A549 (cell line): ENCODE measurements at places on chromosomes 12 and 14. TPM values are rescaled to one million over a fixed set of nuclear protein-coding genes. Genes with fewer than 3 reads are reported as not detected.

GRCh38 chr12:74441872-74442271, 95.8 kb upstream of the ATXN7L3B start:
- no peak for DNase-seq

DNA sequence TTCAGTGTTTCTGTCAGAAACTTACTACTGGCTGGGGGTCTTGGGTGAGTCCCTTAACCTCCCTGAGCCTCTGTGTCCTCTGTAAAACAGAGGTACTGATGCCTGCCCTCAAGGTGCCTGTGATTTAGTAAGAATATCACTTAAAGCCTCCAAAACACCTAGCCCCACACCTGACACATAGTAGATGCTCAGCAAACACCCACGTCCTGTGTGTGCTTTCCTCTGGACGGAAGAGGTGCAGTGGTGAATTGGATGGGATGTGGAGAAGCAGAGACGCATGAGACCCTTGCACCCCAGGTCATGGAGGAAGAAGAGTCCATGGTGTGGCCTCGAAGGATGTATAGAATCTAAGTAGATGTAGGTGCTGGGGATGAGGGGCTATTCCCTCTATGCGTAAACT, 110.6 kb downstream of the LGMN start:
- DNase-seq: no peak

DNA sequence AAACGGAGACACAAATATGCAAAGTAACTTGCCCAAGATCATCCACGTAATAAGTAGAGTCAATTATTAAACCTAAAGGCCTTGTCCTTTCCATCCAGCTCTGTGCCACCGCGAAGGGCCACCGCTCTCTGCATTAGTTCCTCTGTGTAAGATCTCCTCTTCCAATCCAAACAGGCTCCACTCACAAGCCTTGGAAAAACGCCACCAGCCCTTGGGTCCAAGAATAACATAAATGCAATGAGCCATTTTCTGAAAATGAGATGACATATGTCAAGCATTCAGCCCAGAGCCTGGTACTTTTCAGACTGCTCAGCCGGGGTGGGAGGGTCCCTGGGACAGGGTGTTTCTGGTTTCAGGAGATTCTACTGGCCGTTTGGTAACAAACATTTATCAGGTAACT, 30.0 kb downstream of the DGLUCY start:
- no peak for DNase-seq

GRCh38 chr12:19205120-19205519, 75.6 kb downstream of the PLEKHA5 start:
- no peak for DNase-seq

GRCh38 chr14:104445832-104446381, 133.7 kb upstream of the C14orf180 start:
- DNase-seq: no peak

DNA sequence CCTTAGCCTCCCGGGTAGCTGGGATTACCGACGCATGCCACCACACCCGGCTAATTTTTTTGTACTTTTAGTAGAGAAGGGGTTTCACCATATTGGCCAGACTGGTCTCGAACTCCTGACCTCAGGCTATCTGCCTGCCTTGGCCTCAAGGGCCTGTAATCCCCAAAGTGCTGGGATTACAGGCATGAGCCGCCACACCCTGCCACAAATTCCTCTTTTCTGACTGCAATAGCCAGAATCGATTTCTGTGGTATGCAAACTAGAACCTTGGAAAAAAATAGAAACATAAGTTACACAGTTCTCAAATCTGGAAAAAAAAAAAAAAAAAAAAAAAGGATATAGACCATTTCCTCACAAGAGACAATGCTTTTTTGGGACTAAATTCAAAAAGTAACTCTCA, 184.6 kb upstream of the EGLN3 start:
- DNase-seq: no peak

SERPINA10 gene
- 0.03 TPM in 1 of 3 replicates, not detected in the others for polyA plus RNA-seq
